ENCODE measurements at places on chromosomes 13 and 19.

DNA sequence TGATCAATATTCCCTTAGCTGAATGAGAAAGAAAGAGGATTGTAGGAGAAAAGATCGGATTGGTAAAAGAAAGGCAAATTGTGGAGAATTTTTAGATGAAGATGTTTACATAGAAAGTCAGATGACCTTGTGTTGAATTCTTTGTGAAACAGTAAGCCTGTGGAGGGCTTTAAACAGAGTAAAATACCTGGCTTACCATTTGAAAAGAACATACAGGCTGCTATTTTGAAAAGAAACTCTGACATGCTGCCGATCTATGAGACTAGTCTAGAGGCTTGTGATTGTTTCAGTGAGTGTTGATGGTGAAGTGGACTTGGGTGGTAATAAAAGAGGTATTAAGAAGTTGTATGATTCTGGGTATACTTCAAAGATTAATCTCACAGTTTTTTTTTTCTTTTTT is 938.9 kb upstream of the PRR20A start:
- DNase-seq, result no peak

DNA sequence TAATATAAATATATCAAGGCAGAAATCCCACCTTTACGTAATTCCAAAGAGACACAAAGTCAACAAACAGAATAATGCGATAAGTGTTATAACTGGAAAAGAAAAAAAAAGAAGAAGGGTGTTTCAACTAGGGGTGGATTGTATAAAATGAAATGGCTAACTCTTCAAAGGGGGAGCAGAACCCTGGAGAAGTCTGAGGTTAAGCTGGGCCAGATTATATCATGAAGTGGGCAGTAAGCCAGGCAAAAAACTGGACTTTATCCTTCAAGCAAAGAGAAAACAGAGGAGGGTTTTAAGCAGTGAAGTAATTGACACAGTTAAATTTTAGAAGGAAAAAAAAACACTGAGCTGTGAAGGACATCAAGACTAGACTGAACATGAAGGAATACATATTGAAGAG is 41.9 kb downstream of the TBC1D4 start:
- DNase-seq, result no peak

DNA sequence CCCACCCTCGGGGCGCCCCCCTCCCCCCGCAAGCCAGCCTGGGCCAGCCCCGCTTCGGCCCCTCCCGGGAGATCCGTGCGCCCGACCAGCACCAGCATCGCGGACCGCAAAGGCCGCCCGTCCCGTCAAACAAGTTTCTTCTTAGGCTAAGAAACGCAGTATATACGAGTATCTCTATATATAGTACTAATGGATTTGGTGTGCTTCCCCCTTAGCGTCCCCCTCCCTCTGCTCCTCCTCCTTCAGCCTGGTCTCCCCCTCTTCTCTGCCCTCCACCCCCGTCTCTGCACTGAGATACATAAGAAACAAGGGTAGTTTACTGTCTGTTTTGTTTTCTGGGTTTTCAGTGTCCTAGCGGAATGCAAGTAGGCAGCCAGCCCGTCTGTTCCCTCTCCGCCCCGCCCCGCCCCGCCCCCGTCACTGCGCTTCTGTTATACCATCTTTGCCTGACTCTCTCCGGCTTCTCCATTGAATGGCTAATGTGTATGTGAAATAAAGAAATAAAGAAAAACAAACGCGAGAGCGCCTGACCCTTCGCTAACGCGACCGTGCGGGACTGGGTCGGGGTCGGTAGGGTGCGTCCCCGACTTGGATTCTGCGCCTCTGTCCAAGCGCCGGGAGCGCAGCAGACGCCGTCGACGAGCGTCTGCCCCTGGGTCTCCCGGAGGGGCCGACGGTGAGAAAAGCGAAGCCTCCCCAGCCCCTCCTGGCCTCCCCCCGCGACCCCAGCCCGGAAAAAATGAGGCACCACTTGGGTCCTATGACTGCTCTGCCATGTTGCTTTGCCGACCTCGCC is 4.2 kb downstream of the LYL1 start:
- peak; percentile 30 for DNase-seq

DNA sequence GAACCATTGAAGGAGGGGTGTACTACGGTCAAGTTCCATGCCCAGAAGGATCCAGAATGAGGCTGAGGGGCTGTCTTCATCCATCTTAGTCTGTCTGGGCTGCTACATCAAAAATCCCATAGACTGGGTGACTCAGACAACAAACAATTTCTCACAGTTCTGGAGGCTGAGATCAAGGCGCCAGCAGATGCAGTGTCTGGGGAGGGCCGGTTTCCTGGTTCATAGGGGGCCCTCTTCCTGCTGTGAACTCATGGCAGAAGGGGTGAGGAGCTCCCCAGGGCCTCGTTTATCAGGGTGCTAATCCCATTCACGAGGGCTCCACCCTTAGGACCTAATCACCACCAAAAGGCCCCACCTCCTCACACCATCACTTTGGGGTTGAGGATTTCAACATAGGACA is 14.7 kb upstream of the KCTD15 start:
- no peak for DNase-seq

GRCh38 chr13:73972545-73972944 is 161.7 kb downstream of the KLF12 start:
- no peak for DNase-seq

DNA sequence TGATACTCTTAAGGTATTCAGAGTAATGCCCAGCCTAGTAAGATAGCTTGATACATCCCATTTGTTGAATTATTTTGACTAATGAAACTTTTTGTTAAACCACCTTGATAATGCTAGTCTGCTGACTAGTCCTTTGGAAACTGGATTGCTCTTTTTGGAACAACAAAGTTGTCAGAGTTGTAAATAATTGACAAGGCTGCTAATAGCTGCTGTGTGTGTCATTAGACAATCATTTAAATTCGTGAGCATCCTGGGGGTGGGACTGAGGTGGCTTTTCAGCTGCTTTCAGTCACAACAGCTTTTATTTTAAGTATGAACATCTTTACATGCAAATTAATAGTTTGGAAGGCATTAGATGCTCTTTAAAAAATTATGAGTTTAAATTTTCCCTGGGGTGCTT is 153.5 kb downstream of the HS6ST3 start:
- DNase-seq, result no peak

DNA sequence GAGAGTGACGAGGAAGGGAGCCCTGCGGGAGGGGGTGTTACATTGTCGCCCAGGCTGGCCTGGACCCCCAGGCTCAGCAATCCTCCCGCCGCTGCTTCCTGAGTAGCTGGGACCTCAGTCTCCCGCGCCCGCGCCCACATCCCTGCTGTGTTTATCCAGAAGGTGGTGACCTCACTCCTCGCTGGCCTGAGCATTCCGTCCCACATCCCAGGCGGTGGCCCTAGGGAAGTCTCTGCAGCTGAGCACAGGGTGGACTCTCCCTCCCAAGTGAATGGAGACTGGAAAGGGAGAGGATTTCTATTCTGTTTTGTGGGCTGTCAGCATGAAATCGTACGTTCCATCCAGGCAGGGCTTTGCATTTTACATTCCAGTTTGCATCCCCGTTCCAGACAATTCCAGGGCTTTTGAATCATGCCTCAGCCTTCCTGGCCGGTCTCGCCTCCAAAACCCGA is 401 bp upstream of the ZNF765 start:
- peak; percentile 33 for DNase-seq

GRCh38 chr19:27909861-27910260 is 1303.1 kb downstream of the UQCRFS1 start:
- DNase-seq, result no peak

DNA sequence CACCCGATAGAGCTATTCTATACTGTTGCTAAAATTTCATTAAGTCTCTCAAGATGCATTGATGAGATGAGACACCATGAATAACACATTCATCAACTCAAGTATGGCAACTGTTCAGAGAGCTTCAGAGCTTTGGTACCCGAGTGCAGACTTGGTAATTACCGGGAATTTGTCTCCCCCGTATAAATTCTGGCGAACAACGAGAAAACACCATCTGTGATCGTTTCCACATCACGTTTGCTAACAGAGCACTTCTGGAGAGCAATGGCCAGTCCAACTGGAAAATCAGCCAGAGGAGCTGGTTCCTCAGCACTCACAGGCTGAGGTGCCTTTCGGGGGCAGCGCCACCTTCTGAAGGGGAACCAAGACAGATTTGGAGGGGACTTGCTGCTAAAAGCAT is 40.2 kb downstream of the SUGP2 start:
- DNase-seq, result no peak

DNA sequence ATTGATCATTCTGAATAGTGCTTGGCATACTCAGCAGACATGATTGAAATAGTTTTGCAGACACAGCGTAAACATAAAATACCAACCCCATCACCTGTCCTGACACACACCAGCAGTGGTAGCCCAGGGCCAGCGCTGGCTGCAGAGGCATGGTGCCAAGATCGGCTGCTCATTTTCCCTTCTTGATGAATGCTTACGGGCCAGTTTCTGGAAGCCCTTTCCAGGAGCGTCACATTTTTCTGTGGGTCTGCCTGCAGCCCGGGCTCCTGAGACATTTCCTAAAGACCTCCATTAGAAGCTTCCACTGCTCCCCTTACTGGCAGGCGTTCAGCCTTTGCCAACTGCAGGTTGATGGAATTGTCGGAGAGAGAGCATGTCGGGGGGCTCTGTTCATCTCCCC is 48.6 kb downstream of the CHST8 start:
- DNase-seq, result no peak

DNA sequence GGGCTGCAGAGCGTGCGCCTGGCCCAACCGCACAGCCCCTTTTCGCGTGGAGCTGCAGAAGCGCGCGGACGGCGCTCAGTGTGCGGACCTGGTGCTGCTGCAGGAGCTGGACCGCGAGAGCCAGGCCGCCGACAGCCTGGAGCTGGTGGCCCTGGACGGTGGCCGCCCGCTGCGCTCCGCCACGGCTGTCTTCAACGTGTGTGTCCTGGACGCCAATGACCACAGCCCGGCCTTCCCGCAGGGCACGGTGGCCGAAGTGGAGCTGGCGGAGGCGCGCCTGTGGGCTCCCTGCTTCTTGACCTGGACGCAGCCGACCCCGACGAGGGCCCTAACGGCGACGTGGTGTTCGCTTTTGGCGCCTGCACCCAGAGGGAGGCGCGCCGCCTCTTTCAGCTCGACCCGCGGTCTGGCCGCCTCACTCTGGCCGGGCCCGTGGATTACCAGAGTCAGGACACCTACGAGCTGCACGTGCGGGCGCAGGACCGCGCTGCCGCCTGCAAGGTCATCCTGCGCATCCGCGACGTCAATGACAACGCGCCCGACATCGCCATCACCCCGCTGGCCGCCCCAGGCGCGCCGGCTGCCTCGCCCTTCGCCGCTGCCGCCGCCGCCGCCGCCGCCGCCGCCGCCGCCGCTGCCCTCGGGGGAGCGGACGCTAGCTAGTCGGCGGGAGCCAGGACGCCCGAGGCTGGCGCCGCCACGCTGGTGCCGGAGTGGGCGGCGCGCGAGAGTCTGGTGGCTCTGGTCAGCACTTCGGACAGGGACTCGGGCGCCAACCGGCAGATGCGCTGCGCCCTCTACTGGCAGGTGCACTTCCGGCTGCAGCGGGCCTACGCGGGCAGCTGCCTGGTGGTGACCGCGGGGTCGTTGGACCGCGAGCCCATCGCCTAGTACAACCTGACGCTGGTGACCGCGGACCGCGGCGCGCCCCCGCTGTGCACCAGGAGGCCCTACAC is 172.2 kb downstream of the OLFM4 start:
- no peak for DNase-seq

DNA sequence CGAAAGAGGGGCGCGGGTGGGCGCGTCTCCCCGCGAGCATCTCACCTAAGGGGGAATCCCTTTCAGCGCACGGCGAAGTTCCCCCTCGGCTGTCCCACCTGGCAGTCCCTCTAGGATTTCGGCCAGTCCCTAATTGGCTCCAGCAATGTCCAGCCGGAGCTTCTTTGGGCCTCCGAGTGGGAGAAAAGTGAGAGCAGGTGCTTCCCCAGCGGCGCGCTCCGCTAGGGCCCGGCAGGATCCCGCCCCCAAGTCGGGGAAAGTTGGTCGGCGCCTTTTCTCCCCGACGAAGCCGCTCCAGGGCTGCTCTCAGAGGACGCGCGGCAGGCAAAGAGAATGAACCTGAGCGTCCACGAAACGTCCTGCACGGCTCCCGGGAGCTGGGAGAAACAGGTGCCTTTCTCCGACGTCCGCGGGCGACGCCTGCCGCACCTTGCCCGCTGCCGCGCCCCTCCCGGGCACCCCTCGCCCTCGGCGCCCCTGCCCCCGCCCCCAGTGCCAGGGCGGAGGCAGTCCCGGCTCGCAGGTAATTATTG is 366 bp upstream of the KL start:
- DNase-seq, result no peak

- no peak for DNase-seq
Measured at GRCh38 chr19:55044286-55044685, 6.2 kb upstream of the GP6 start.

DNA sequence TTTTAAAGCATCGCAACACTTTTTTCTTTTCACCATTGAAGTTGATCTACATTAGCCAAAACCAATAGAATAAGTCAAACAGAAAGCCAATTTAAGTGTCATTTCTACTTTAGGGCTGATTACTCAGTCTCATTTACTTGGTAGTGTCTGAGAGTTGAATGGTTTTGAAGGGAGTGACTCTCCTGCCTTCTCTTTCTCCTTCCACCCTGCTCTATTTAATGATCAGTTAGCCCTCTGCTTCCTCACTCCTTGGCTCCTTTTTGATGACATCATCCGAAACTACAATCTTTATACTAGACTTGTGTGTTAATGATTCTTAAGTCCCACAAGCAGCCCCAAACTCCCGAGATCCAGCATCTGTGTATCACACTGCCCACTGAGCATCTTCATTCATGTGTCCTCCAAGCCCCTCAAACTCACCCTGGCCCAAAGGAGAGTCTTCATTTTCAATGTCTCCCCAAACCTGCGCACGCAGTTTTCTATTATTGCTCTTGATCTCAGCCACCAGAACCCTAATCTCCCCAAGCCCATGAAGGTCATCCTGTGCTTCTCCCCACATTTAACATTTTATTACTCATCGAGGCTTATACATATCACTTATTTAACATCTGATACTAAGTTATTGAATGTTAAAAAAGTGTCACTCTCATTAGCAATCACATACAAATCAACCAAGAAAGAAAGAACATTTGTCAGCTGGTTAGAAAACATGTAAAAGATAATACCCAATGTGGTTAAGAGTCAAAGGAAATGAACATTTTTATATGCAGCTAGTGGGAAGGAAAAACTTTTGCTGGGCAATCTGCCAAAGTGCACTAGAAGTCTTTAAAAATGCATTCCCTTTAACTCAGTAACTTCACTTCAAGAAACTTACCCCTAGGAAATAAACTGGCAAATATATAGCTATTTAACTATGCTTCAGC is 32.2 kb upstream of the ARGLU1 start:
- peak; percentile 46 for DNase-seq

DNA sequence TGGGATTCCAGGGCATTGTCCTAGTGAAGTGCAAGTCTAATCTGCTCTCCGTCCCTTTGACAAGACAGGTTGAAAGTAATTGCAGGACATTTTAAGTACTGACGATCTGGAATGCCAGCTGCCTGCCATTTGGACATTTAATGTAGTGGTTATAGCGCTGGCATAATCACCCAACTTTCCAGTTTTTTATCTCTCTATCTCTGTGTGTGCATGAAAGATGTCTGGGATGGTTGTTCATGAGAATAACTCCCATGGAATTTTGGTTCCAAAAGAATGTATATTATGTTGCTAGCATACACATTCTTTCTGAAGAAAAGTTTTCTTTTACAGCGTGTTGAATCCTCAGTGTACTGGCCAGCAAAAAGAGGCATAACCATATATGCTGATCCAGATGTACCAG is 53.6 kb downstream of the TDRD12 start:
- DNase-seq, result no peak

GRCh38 chr13:31048521-31048920 is 113.2 kb downstream of the HSPH1 start:
- DNase-seq, result no peak

Data from GM04504 (cell line).